Mesendoderm (in vitro differentiated cells): ENCODE measurements at places on chromosomes 4 and X.

DNA sequence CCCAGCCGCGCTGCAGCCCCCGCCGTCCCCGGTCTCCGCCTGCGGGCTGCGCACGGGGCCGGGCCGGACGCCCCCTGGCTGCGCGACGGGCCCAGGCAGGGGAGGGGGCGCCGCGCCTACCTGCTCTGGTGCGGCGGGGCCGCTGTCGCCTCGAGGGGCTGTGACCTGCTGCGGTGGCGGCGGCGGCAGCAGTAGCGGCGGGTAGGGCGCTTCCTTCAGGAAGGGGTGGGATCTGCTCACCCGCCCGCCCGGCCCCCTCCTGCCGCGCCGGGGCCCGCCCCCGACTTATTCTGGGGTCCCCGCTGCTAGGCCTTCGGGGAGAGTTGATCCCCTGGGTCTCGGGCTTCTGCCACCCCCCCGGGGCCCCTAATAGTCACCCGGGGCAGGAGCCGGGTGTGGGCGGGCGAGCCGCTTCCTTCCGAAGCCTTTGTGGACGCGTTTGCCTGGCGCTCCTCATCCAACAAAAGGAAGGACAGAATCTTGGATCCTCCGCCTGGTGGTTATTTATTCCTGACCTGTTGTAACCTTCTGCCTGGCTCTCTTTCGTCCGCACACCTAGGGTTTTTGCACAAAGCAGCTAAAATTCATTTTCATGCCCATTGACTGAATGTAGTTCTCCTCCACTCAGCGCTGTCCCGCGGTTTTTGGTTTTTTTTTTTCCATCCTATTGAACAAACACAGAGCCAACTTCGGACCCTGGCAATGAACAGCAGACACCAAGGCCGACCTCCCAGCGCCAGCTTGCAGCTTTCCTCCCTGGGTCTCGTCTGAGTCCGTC lies at the start of gene TMEM150C:
Gene TMEM150C (minus strand): TSS at position 203 of the 778 bp plus-strand sequence. CDS start 57,331 bp downstream, outside the sequence.
- H3K4me3 ChIP-seq = peak within 1 kb of the TSS; percentile 36
- H3K4me1 ChIP-seq = peaks cover 5% of the 10 kb centered on the region

DNA sequence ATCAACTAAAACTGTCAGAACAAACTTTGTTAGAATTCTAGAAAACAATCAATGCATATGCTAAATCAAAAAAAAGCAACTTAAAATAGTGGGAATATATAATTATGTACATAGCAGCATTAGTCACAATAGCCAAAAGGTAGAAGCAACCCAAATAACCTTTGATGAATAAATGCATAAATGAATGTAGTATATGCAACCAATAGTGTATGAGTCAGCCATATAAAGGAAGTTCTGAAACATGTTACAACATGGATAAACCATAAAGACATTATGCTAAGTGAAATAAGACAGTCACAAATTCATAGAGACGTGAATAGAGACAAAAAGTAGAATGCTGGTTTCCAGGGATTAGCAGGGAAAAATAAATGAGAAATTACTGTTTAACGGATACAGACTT lies 762.8 kb upstream of the INTU start:
- no peaks in the 10 kb centered on the region for H3K36me3 ChIP-seq
- no peak overlapping the region for H3K27ac ChIP-seq
- H3K27me3 ChIP-seq = no peaks in the 10 kb centered on the region
- H3K4me3 ChIP-seq = no peak overlapping the region

DNA sequence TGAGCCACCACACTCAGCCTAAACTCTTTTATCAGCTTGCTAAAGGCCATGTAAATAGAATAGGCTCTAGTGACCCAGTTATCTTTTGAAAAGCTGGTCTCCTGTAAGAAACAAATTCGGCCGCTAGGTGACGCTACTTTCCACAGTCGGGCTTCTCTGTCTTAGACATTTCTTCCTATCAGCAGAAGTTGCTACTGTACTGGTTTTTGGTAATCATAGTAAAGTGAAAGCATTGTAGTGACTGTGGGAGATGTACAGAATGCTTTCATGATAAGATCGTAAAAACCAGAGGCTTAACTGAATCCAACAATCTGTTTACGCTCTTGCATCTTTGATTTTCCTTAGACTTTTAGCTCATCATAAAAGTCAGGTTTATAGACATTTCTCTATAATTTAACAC lies 82.6 kb downstream of the GK start:
- no peaks in the 10 kb centered on the region for H3K4me1 ChIP-seq
- H3K27me3 ChIP-seq = no peaks in the 10 kb centered on the region
- H3K27ac ChIP-seq = no peak overlapping the region
- H3K36me3 ChIP-seq = no peaks in the 10 kb centered on the region
- H3K4me3 ChIP-seq = no peak overlapping the region

DNA sequence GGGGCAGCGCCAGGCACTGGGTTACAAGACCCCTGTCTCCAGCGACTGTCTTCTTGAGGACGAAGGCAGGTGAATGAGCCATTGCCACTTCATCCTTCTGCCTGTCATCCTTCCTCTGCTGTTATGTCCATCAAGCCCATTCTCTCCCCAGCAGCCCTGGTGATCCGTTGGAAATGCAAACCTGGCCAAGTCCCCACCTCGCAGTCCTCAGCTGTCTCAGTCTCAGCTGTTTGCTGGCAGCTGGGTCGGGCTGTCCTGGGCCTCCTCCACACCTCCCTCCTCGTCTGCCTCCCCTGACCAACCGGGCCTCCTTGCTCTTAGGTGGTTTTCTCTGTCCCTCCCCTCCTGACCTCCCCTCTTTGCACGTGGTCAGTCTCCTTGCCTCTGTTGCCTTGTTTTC lies 38.0 kb downstream of the PTTG2 start:
- DNase-seq = no peak
- H3K27ac ChIP-seq = no peak overlapping the region
- H3K4me3 ChIP-seq = no peak overlapping the region
- no peaks in the 10 kb centered on the region for H3K27me3 ChIP-seq

- no peaks in the 10 kb centered on the region for H3K27me3 ChIP-seq
- no peaks in the 10 kb centered on the region for H3K36me3 ChIP-seq
- H3K4me3 ChIP-seq = peak overlapping the region; percentile 9
- H3K4me1 ChIP-seq = no peaks in the 10 kb centered on the region
- peak; percentile 81 for DNase-seq
Measured at GRCh38 chrX:49230500-49231232, 2.5 kb downstream of the CACNA1F start.

- no peaks in the 10 kb centered on the region for H3K27me3 ChIP-seq
- no peak overlapping the region for H3K27ac ChIP-seq
- H3K36me3 ChIP-seq = no peaks in the 10 kb centered on the region
- H3K4me3 ChIP-seq = no peak overlapping the region
Measured at GRCh38 chr4:112418092-112418491, 97.9 kb downstream of the NEUROG2 start.

- DNase-seq = no peak
- H3K27me3 ChIP-seq = no peaks in the 10 kb centered on the region
- H3K4me3 ChIP-seq = no peak overlapping the region
- no peaks in the 10 kb centered on the region for H3K36me3 ChIP-seq
Measured at GRCh38 chr4:118941799-118942198, 53.1 kb downstream of the SYNPO2 start.

- no peak overlapping the region for H3K27ac ChIP-seq
- DNase-seq = peak; percentile 16
- H3K27me3 ChIP-seq = no peaks in the 10 kb centered on the region
Measured at GRCh38 chr4:75037252-75037651, 104.3 kb downstream of the PARM1 start.

DNA sequence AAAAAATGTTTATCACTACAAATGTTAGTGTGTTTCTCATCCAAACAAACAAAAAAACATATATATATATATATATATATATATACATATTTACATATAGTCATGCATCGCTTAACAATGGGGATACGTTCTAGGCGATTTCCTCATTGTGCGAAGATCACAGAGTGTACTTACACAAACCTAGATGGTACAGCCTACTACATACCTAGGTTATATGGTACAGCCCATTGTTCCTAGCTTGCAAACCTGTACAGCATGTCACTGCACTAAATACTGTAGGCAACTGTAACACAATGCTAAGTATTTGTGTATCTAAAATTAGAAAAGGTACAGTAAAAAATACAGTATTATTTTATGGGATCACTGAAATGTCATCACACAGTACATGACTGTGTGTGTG lies 16.4 kb upstream of the TMSB4X start:
- DNase-seq = no peak
- no peak overlapping the region for H3K4me3 ChIP-seq
- H3K27ac ChIP-seq = no peak overlapping the region

DNA sequence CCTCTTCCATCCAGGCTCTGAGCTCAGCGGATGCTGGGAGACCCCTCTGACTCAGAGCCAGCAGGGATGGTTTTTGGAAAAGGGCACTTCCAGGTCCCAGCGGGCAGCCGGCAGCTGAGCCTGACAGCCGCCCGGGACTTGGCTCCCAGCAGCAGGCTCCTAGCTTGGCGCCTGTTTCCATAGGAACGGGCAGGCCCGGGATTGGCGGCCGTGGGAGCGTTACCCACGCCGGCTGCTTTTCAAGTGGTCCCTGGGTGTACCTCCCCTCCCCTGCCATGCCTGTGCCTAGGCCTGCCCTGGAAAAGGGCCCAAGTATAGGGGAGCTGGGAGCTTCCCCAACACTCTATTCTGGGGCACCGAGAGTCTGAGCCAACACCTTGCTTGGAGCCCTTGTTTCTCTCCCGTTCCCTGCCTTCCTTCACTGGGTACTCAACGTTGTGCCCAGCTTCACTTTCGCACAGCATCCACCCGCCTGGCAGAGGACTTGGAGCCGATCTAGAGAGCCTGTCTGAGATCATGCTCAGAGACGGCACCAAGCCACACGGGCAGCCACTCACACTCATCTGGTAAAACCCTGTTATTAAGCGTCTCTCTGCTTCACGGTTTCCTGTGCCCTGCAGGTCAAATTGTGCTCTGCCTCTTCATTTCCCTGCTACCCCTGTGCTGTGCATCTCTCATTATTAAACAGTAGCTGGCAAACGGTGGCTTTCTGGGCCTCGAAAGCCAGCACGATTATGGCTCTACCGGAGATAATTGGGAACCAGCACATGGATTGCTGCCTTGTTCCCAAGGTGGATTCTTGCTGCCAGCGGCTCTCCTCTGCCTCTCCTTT lies 521.5 kb downstream of the BCOR start:
- H3K4me3 ChIP-seq = no peak overlapping the region
- no peaks in the 10 kb centered on the region for H3K4me1 ChIP-seq
- H3K27me3 ChIP-seq = no peaks in the 10 kb centered on the region
- H3K36me3 ChIP-seq = no peaks in the 10 kb centered on the region

GRCh38 chr4:83503974-83504373 lies 19.1 kb upstream of the ABRAXAS1 start:
- no peaks in the 10 kb centered on the region for H3K4me1 ChIP-seq
- H3K27me3 ChIP-seq = no peaks in the 10 kb centered on the region
- DNase-seq = no peak
- H3K36me3 ChIP-seq = no peaks in the 10 kb centered on the region
- H3K4me3 ChIP-seq = no peak overlapping the region
